SJCRH30 (cell line): ENCODE measurements at places on chromosomes 16 and 17. TPM values are rescaled to one million over a fixed set of nuclear protein-coding genes. Genes with fewer than 3 reads are reported as not detected.
A peak's percentile ranks its signal among the peaks of the same experiment; 100 is the strongest.

SBK1 gene
- 0.53 and 0.59 TPM in 2 replicates for total RNA-seq

TMEM231 gene
- total RNA-seq = 2.6 and 5.1 TPM in 2 replicates

ABCC1 gene
- 10.0 and 10.1 TPM in 2 replicates for total RNA-seq

GRCh38 chr16:88338111-88338510 lies 44.6 kb upstream of the ZNF469 start:
- DNase-seq = no peak

GRCh38 chr17:82674656-82675475 lies 23.6 kb downstream of the RAB40B start:
- DNase-seq = no peak

GRCh38 chr17:3890878-3891219 lies 2.0 kb downstream of the CAMKK1 start:
- peak; percentile 44 for DNase-seq

DNA sequence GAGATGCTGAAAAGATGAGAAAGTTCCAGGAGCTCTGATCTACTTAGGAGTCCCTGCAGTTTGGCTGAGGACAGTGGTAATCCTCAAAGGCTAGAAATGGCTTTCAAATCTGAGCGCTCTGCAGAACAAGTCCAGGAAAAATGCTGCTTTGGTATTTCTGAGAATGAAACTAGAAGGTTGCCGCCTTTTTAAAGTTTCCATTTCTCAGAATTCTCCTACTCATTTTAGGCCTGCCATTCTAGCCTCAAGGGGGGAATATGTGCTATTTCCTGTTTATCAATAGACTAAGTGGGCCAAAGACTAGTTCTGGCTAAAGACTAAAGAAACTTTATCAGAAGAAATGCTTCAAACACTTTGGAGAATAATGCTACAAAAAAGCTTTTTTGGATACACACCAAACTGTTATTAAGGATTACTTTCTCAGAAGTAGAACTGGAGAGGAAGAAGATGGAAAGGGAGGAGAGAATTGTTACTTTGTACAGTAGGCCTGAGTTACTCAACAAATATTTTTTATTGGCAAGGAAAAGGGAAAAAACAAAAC lies at the start of gene SLFN12L:
TSS of gene SLFN12L (minus strand) at position 78 of the 541 bp plus-strand sequence. CDS start 15,314 bp downstream, outside the sequence.
- DNase-seq = no peak

- no peak for DNase-seq
Observed at GRCh38 chr17:32155896-32156295, 13.6 kb downstream of the RHOT1 start.

DNA sequence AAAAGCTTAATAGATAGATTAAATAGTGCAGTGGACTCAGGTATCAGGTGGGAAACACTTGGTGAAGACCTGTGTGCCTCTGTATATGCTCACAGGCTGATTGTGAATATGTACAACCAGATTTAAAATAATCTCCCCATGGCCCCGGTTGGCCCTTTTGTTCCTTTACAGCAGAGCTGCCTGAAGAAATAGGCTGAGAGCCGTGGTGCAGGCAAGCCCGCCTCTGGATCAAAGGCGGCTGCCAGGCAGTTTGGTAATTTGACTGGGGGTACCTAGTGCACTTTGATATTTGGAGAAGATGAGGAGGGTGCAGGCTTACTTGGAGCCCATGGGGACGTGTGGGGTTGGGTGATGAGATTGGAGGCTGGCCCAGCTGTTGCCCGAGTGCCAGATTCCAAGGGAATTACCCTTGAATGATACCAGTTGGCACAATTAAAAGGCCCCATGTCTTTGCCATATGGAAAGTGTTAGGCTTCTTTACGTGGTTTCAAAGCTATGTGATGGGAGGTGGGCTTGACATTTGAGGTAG lies 5.0 kb downstream of the NKD1 start:
- DNase-seq = no peak

GRCh38 chr17:82327289-82327688 lies 6.3 kb downstream of the SECTM1 start:
- no peak for DNase-seq

KRTAP4-9 gene
- not detected in 2 replicates for total RNA-seq

C17orf78 gene
- total RNA-seq = not detected in 2 replicates

DNAI2 gene
- not detected in 2 replicates for total RNA-seq

TMEM235 gene
- 0.10 TPM in 1 of 2 replicates, not detected in the other for total RNA-seq

DNA sequence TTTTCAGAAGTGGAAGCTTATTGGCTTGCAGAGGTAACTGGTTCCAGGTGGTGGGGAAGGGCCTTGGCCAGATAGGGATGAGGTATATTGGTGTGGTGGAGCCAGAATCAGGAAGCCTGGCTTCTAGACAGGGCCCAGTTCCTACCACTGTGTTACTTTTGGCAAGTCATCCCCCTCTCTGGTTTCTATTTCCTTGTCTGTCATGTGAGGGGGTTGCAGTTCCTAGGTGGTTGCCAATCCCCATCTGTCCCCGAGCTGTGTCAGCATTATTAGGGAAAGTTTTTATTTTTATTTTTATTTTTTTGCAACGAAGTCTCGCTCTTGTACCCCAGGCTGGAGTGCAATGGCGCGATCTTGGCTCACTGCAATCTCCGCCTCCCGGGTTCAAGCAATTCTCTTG lies 3.0 kb downstream of the SMCR8 start:
- no peak for DNase-seq

DNA sequence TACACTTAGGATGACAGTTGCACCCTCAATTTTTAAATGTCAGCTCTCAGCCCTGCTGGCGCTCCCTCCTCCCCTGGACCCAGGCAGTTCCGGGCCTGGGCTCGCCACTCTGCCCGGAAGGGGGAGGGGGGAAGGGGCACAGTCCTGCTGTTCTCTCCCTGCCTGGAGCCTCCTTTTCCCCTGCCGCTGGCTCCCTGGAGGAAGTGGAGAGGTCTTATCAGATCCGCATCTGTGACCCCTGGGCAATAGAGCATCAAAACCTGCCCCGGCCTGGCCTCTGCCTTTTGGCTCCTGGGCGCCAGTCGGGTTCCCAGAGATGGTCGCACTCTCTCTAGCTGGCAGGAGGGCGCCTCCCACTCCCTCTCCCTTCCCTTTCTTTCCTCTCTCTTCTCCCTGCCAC lies 149.3 kb downstream of the IRF8 start:
- no peak for DNase-seq

CCL3 gene
- total RNA-seq = not detected in 2 replicates

ZNF207 gene
- total RNA-seq = 319 and 332 TPM in 2 replicates

DNA sequence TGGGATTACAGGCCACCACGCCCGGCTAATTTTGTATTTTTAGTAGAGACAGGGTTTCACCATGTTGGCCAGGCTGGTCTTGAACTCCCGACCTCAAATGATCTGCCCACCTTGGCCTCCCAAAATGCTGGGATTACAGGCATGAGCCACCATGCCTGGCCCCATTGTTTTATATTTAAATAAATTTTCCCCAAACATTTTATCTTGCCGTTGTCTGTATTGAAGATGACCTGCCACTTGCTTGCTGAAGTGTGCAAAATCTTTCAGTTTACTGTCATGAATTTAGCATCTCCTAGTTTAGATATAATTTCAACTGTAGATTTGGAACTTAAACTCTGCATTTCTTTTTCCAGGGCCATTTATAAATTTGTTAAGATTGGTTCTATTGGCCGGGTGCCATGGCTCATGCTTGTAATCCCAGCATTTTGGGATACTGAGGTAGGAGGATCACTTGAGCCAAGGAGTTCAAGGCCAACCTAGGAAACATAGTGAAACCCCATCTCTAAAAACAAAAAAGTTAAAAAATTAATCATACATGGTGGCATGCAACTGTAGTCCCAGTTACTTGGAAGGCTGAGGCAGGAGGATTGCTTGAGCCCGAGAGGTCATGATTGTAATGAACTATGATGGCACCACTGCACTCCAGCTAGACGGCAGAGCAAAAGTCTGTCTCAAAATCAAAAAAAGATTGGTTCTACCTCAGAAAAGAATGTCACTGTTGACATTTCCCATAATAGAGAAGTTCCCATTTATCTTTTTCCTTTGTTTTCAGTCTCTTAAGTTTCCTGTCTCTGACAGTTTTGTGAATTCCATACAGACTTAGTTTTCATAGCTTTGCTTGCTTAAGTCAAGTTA lies 84.4 kb downstream of the VMP1 start:
- no peak for DNase-seq

DNA sequence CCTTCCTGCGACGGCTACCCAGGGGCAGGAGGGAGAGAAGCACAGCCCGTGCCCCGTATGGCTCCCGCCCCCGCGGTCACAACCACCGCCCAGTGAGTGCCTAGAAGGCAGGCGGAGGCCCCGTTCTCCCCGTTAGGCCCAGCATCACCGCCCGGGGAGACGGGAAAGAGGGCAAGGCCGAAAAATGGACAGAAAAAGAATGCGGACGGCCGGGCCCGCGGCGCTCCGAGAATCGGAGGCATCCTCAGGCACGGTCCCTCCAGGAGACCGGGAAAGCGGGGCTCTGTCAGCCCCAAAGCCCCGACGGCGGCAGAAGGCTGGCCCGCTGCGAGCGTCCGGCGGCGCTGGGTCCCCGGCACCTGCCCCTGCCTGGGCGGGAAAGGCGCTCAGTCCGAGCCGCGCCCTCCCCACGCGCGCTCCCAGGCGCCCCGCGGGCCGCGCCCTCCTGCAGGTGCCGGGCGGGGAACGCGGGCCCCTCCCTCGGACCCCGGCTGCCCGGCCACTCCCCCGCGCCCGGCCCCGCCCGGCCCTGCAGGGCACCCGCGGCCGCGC lies 407 bp downstream of the MCRIP1 start:
- peak; percentile 49 for DNase-seq

GRCh38 chr17:14690704-14691103 lies 389.8 kb downstream of the HS3ST3B1 start:
- DNase-seq = no peak

GRCh38 chr16:75160386-75160785 lies 12.1 kb downstream of the ZFP1 start:
- DNase-seq = no peak

- DNase-seq = no peak
Observed at GRCh38 chr17:30351735-30352134, 17.9 kb upstream of the TMIGD1 start.

GRCh38 chr16:21565861-21566669 lies 33.3 kb upstream of the METTL9 start:
- DNase-seq = no peak
